ENCODE measurements at places on chromosomes 2 and 18. TPM values are rescaled to one million over a fixed set of nuclear protein-coding genes. Genes with fewer than 3 reads are reported as not detected.

Gene MC5R
- 0.56 TPM for total RNA-seq

Gene DSG1
- total RNA-seq = not detected

Gene IL1F10
- total RNA-seq = not detected

Gene TMEM185B
- 38.4 TPM for total RNA-seq

Gene VAMP8
- 225 TPM for total RNA-seq

Gene UGT1A10
- not detected for total RNA-seq

Gene ALK
- total RNA-seq = 0.05 TPM

Gene ZNF892
- 11.2 TPM for total RNA-seq

Gene ACVR1
- total RNA-seq = 29.9 TPM

Gene VWC2L
- total RNA-seq = not detected

Gene DLX1
- 0.87 TPM for total RNA-seq

Gene ANKRD36B
- 32.9 TPM for total RNA-seq

Gene GPR55
- 0.28 TPM for total RNA-seq

Gene TUBA3E
- not detected for total RNA-seq

Gene KIF1A
- total RNA-seq = 52.2 TPM

Gene CXCR2
- total RNA-seq = 0.49 TPM

Gene DSG2
- total RNA-seq = 60.5 TPM

Gene EVX2
- total RNA-seq = not detected

Gene ADGRF3
- total RNA-seq = 4.9 TPM

Gene NEB
- total RNA-seq = 0.64 TPM

Gene UNC80
- 0.05 TPM for total RNA-seq

Gene RPRM
- total RNA-seq = 6.4 TPM

Gene FAM161A
- 6.9 TPM for total RNA-seq

Gene EMILIN2
- total RNA-seq = 6.8 TPM

Gene GLI2
- 1.2 TPM for total RNA-seq

Gene LIMS2
- total RNA-seq = 3.8 TPM

Gene IL36G
- not detected for total RNA-seq

Gene FOXD4L1
- total RNA-seq = not detected

Gene LAMA1
- total RNA-seq = 8.7 TPM

Gene ACTG2
- 8.3 TPM for total RNA-seq

Data from endothelial cell (in vitro differentiated cells).